Stimulated activated CD8-positive, alpha-beta memory T cell treated with anti-CD3 and anti-CD28 coated beads, Interleukin-7, amount 100 ng/mL, for 48 hours (primary cell): ENCODE measurements at places on chromosomes 1 and 21.

DNA sequence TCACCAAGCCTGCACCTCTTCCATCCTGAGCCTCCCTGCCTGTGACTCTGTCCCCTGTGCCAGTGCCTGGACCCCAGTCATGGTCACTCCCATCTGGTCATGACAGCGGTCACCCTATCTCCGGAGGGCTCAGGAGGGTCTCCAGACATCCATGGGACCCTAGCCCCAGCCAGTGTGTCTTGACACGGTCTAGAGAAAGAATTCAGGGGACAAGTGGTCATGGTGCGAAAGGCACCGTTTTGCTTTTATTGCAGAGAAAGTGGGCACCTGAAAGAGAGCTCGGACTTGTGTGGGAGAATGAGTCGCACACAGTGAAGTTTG lies 4.7 kb upstream of the RIPK4 start:
- DNase-seq = no peak

DNA sequence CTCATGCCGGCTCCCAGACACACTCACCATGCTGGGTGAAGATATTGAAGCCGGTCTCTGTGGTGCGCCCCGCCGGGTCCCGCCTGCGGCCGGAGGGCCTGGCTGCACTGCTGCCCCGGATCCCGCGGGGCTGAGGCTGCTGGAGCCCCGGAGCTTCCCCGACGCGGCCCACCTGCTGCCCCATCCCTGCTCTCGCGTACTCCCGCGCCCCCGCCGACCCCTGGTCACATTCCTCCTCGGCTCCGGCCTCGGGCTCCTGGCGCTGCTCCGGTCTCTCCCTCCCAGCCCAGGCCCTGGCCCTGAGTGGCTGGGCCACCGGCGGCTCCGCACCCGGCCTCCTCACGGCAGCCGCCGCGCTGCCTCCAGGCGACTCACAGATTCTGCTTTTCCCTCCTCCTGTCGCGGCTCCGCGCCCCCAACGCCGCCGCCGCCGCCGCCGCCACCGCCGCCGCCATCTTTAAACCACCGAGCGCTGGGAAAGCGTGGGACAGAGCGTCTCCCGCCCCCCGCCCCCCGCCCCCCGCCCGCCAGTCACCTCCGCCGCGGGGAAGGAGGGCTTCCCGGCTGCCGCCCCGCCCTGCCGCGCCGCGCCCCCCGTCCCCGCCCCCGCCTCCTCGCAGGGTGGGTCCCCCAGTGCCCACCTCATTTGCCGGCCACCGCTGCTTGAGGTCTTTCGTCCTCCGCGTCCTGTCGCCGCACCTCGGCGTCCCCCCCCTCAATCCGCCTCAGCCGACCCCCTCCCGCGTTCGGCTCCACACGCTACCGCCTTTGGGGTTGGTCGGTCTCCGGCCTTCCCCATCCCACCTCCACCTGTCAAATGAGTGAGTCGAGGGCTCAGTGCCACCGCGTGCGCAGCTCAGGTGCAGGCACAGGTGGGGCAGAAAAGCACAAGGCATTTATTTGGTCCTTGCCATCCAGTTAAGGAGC lies at the start of gene ABL2:
Gene ABL2 (minus strand): TSS at position 464 of the 927 bp plus-strand sequence. CDS start 280 bp downstream, at position 184.
- DNase-seq = peak; percentile 15

- DNase-seq = no peak
Measured at GRCh38 chr1:241600496-241600901, 39.7 kb downstream of the CHML start.

DNA sequence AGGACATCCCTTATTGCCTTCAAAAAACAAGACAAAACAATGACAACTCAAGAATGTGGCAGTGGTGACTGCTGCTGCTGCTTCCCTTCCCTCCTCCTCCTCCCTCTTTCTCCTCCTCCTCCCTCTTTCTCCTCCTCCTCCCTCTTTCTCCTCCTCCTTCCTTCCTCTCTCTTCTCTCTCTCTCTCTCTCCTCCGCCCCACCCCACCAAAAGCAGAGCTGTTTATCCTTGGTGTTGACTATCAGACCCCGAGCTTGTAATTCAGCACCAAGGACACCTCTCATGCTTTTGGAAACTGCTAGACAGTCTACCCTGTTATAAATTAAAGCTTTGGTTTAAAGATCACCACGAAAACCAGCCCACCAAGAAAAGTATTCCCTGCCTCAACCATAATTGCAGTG lies 72.4 kb upstream of the IFNAR2 start:
- no peak for DNase-seq

GRCh38 chr1:60564916-60565750 lies 491.6 kb upstream of the C1orf87 start:
- no peak for DNase-seq

GRCh38 chr1:241330619-241331327 lies 26.2 kb downstream of the RGS7 start:
- DNase-seq = no peak

- DNase-seq = no peak
Measured at GRCh38 chr1:157439302-157439954, 112.9 kb downstream of the FCRL5 start.

- peak; percentile 71 for DNase-seq
Measured at GRCh38 chr1:43227143-43227764, 42.5 kb upstream of the TMEM125 start.

- DNase-seq = no peak
Measured at GRCh38 chr1:47252795-47253194, 20.8 kb upstream of the TAL1 start.

- no peak for DNase-seq
Measured at GRCh38 chr1:183255073-183255472, 69.0 kb downstream of the LAMC2 start.

DNA sequence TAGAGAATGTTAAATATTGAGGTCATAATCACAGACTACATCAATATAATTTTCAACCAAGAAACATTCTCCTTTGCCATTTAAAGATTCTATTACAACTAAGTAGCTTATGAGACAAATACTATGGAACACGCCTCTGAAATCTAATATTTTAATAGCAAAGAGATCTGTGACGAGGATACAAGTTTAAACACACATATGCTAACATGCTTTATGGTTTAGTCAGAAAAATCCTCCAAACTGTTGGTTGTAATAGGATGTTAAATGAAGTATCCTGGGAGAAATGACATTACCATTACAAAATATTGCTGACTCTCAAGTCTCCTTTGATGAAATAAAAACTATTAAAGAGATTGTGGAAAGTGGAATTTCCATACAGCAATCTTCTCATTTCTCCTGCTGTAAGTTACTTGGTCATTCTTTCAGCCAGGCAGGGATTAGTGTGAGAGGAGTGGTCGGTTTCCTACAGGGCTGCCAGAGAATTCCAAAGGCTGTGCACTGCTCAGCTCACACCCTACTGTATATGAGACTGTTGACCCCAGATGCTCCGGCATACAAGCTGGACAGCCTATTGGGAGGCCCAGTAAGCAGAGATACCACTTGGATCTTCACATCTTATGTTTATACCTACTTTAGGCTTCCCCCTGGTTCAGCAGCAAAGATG lies 26.6 kb downstream of the SCYL3 start:
- no peak for DNase-seq

DNA sequence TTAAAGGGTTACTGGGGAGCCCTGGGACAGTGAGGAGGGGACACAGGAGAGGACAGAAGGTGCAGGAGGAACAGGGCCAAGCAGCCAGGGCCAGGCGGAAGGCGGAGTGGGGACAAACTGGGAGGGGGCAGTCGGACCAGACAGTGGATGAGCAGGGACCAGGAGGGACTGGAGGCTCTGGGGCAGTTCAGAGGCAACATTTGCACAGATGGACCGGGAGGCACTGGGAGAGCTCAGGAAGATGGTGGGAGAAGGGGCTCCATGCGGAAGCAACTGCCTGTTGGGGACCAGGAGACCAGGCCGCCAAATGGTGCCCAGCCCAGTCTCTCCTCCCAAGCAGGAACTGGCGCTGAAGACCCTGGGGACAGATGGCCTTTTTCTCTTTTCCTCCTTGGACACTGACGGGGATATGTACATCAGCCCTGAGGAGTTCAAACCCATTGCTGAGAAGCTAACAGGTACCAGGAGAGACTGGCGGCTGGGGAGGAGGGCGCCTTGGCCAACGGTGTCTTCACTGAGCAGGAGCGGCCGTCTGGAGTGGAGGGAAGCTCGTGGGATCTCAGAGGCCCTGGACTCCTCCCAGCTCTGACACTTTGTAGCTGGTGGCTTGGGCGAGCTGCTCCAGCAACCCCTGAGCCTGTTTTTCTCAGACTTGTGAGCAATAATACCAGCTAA lies 847 bp downstream of the SELENON start:
- no peak for DNase-seq

DNA sequence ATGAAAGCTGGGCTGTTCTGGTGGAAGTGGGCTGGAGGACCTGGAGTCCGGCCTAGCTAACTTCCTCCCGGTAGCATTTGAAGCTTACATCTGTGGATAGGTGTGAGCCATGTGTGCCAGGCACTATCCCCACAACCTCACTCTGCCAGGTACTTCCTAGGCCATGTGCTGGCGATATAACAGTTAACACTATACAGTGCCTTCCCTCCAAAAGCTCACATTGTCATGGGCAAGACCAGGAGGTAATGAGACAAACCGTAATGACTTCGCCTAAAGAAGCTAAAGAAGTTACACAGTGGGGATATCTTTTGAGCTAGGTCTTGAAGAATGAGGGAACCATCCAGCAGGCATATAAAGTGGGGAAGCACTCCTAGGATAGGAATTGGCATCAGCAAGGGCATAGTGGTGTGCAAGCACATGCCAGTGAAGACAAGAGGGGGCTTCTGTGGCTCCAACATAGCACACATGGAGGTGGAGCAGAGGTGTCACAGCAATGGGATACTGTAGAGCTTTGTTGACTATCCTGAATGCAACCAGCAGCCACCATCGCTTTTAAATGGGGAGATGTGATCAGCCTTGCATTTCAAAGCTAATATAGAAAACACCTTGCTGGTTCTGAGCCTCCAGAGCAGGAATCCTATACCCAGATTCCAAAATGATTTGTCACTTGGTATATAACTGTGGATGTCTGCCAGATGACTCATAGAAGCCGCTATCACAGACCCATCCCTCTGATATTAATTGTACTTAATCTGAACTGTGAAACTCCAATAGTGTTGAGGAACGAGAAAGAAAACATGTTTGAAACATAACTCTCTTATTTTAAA lies 466.3 kb downstream of the LMO4 start:
- DNase-seq = no peak

- no peak for DNase-seq
Measured at GRCh38 chr1:15693371-15693770, 9.3 kb downstream of the PLEKHM2 start.

- no peak for DNase-seq
Measured at GRCh38 chr1:216788671-216789070, 65.4 kb upstream of the ESRRG start.

GRCh38 chr1:235920596-235921375 lies 54.1 kb upstream of the LYST start:
- no peak for DNase-seq

- DNase-seq = no peak
Measured at GRCh38 chr1:221722254-221723017, 19.5 kb downstream of the DUSP10 start.

- DNase-seq = no peak
Measured at GRCh38 chr1:30134466-30135217, 588.7 kb downstream of the MATN1 start.

- DNase-seq = no peak
Measured at GRCh38 chr1:193190096-193190744, 3.8 kb upstream of the B3GALT2 start.

DNA sequence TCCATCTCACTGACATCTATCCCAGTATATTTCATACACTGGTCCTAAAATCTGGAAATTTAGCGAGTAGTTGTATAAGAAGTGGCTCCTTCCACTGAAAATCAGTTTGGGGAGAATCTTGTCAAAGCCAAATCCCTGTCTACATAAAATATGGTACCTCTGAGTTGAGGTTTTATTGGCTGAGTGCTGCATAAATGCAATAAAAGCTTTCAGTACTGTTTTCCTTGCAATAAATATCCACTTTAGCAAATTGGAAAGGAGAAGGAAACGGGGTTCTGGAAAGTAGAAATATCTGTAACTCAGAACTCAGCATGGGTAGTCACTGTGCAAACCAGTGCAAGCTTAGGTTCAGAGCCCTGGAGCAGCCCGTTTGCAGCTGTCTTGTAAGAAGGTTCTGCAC lies 580.2 kb downstream of the SMYD3 start:
- no peak for DNase-seq

DNA sequence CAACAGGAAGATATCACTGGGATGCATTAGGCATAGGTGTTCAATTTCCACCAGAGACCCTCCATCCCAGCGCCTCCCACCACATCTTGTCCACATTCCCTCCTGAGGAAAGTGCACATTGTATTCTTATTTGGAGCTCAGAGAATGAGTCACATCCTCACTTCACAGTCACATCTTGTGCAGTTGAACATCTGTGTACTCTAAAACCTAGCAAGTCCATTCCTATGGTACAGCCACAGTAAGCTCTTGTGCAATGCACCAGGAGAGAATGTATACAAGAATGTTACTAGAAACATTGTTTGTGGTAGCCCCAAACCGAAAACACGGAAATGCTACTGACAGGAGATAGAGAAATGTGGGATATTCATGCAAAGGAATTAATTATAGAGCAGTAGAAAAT lies 1.6 kb upstream of the KDF1 start:
- DNase-seq = no peak

DNA sequence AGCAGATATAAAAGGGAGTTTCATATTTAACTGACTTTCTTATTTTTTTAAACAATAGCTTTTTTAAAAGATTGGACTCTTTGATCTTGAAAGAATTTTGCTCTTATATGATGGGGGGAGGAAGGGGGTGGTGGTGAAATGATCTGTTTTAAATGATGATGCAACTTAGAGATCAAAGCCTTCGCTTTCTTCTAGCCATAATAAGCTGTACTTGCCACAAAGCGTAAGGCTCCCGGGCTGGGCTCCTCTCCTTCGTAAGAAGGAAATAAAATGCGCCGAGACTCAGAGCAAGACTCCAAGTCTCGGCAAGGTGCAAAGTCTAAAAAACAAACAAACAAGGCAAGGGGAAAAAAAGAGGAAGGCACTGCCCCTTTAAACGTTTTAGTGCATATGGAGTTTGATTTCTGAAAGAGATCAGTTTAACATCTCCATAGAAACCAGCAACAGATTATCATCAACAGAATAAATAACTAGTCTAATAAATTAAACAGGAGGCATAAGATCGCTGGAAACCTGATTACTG lies 3.3 kb downstream of the CASZ1 start:
- no peak for DNase-seq

GRCh38 chr1:61013946-61014667 lies 68.3 kb upstream of the NFIA start:
- no peak for DNase-seq

DNA sequence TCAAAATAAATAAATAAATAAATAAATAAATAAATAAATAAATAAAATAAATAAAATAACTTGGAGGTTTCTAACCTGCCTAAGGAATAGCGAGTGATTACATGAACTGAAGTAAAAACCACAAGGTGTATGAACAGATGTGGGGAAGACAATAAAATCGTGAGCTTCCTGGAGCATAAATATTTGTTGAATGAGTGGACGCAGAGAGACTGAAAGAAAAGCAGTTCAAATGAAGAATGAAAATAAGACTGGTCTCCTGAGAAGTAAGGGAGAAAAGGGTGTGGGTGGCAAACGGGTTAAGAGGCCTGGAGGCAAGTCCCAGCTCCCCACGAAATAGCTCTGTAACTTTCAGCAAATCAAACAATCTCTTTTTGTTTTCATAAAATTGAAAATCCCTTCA lies 33.6 kb downstream of the CHML start:
- no peak for DNase-seq
